ENCODE measurements at places on chromosomes 13 and 19.

DNA sequence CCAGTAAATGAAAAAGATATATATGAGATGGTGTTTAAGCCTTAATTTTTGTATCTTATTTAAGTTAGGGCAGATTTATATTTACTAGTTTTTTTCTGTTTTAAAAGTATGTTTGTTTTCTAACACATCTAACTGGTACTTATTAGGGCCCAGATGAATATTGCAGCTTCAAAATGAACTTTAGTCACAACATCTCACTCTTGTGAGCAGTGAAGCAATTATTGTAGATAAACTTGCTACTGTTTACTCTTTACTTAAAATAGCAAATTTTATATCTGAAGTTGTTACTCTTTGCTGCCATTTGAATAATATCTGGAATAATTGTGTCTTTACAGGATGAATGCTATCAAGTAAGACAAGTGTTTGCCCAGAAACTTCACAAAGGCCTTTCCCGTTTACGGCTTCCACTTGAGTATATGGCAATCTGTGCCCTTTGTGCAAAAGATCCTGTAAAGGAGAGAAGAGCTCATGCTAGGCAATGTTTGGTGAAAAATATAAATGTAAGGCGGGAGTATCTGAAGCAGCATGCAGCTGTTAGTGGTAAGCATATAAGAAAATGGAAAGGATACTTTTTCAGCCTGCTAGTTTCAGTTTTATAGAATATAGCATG lies 166.8 kb downstream of the PDS5B start:
- no peak for DNase-seq

DNA sequence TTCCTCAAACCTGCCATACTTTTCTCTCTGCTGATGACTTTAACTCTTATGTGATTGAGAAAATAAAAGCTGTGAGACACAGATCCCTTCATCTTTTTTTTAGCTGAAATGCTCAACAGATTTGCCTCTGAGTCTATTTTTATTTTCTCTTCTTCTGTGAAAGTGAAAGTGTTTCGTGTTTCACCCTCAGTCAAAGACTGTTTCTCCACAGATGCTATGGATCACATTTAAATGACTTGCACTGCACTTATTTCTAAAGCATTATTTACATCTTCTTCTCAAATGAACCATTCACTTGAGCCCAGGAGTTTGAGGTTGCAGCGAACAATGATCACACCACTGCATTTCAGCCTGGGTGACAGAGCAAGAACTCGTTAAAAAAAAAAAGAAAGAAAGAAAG lies 890.1 kb upstream of the PCDH20 start:
- DNase-seq = no peak

DNA sequence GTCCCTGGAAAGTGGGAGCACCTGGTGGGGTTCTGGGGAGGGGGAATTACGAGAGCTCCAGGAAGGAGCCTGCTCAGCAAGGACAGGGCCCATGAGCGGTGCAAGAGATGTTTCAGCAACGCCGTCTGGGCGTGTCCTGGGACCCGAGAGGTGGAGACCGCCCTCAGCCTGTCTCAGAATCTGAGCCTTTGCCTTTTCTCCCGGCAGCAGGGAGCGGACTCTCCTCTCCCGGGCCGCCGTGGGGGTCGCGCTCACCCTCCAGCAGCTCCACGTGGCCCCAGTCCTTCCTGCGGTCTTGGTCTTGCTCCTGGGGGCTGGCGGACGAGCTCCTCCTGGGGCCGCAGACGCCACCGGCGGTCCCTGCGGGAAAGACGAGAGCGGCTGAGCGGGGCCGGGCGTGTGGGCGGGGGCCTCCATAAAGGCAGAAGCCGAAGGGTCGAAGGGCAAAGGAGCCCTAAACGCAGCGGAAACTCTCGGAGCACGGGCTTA lies 714 bp downstream of the POLRMT start:
- DNase-seq = peak; percentile 64

GRCh38 chr13:30742901-30743300 lies 7.6 kb downstream of the ALOX5AP start:
- DNase-seq = no peak

DNA sequence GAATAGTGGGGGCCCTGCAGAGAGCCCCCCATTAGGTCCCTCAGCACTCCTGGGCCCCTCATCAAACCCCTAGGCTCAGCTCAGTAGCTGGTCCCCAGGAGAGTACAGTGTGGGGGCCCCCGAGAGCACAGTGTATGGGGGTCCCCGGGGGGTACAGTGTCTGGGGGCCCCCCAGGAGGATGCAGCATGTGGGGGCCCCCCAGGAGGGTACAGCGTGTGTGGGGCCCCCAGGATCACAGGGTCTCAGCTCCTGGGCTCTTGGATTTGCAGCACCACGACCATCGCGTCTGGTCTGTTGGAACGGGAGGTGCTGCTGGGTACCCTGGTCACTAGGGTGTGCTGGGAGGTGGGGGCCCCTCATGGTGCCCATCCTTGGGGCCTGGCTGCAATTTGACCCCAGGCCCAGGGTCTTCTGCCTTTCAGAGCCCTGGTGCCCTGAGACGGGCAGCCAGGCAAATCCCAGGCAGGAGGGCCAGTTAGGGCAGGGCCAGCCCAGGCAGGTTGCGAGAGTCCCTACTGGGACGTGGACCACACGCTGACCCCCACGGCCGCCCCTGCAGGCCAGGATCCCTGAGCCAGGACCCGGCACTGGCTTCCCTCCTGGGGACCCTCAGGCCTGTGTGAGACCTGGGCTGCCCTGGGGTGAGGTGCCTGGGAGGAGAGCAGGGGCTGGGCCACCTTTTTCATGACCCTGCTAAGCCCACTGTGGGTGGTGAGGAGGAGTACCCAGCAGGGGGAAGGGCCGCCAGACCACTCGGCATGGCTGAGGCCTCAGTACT lies 13.6 kb downstream of the CBARP start:
- DNase-seq = no peak

- no peak for DNase-seq
These were observed 9.9 kb upstream of the EHD2 start for GRCh38 chr19:47703301-47703700.

GRCh38 chr13:80334597-80335260 lies 6.2 kb downstream of the SPRY2 start:
- no peak for DNase-seq

DNA sequence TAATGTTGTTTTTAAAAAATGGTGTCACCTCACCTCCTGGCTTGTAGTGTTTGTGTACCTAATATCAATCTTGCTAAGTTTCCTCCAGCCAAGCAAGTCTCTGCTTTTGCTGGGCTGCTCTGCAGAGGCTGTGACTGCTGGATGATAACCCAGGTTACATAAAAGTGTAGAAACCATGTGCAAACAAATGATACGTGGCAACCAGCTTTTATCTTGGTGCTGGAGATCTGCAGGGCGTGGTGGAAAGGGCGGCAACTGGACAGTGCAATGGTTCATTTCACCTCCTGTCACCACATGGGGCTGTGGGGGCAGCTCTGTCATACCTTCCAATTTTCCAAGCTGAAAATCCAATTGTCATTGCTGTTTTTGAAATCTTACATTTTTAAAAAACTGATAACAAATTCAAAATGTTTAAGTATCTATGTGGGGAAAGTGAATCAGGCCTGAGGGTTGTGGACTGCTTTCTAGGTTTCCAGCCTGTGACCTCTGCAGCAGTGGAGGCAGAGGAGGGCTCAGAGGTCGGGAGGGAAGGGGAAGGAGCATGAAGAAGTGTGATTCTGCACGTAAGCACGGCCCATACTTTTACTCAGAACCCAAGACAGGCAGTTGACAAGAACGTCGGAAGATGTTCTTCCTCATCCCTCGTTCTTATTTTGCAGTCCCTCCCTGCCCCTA lies 9.7 kb downstream of the GPR42 start:
- DNase-seq = no peak

DNA sequence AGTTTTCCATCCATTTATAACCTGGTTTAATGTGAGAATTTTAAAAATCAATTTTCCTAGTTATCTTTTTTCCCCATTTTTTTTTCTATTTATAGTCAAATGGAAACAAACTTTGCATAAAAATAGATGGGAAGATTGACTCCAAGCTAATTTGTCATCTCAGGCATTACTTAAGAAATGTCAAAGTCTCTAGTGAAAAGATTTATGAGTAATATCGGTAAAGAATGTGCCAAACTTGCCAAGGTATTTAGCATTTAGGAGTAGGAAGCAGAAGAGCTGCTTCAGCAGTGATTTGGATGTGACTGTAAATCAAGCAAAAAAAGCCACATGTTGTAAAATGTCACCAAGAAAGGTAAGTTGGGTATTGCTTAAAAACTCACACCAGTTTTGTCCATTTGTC lies 108.6 kb downstream of the LACC1 start:
- DNase-seq = no peak
